Activated CD8-positive, alpha-beta memory T cell treated with anti-CD3 and anti-CD28 coated beads for 24 hours (primary cell): ENCODE measurements at places on chromosomes 2 and 18.

DNA sequence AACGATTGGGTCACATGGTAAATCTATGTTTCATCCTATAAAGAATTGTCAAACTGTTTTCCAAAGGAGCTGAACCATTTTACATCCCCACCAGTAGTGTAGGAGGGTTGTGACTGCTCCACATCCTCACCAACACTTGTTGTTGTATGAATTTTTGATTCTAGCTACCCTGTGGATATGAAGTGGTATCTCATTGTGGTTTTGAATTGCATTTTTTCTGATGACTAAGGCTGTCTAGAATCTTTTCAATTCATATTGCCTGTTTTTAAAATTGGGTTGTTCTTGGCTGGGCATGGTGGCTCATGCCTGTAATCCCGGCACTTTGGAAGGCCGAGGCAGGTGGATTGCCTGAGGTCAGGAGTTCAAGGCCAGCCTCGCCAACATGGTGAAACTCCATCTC, 44.5 kb downstream of the TXNL1 start:
- no peak for DNase-seq

GRCh38 chr2:217851191-217852020, 151.4 kb downstream of the TNS1 start:
- no peak for DNase-seq

DNA sequence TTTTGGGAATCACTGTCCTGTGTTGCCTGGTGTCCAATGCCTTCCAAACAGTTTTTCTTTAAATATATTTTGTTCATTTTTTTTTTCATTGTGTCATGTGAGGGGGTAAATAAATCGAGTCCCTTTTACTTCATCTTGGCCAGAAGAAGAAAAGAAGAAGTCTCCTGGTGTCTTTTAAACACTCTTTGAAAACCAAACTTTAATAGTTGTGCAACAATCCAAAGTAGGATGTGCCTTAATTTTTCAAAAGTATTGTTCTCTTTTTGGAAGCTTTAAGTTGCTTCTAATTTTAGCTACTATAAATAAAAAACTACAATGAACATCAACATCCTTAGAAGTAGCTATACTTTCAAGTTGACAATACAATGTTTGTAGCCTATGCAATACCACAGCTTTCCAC, 154.9 kb downstream of the ATAD2B start:
- DNase-seq = no peak

DNA sequence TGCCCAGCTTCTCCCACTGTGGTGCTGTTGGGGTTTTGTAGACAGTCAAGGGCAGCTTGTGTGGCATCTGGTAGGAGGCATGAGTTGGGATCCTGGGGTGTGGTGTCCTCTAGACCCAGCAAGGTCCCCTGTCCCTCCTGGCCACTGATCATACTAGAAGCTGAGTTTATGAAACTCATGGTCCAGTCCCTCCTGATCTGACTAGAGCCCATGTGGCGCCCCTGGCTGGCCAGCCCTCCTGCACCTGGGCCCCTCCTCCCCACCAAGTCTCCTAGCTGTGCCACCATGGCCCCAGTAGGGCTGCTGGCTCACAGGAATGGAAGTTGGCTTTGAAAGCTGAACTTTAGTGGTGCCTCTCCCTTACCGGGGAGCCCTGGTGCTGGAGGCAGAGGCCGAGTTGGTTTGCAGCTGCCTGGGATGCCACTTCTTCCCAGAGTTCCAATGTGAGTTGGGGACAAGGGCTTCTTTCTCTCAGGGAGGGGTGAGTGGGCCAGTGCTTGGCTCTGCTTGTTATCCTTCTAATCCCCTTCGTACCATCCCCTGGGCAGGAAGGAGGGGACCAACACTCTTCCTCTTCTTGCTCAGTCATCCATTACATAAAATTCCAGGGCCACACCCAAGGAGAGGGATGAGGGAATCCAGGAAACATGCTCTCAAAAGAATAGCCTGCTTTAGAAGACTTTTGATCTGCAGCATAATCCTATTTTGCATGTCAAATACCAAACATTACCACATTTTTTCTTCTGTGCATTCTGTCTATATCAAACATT, 37.5 kb upstream of the HAAO start:
- peak; percentile 24 for DNase-seq

DNA sequence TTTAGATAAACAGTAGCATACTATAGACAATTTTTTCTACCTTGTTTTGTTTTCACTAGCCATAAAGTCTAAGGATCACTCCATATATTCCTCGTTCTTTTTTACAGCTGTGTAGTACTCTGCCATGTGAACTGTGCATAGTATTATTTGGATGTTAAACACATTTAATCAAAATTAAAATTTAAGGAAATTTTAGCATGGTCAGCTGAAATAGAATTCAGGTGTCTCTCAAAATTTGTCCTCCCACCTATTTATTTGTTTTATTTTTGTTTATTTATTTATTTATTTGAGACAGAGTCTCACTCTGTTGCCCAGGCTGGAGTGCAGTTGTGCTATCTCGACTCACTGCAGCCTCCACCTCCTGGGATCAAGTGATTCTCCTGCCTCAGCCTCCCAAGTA, 46.4 kb upstream of the AAK1 start:
- no peak for DNase-seq

DNA sequence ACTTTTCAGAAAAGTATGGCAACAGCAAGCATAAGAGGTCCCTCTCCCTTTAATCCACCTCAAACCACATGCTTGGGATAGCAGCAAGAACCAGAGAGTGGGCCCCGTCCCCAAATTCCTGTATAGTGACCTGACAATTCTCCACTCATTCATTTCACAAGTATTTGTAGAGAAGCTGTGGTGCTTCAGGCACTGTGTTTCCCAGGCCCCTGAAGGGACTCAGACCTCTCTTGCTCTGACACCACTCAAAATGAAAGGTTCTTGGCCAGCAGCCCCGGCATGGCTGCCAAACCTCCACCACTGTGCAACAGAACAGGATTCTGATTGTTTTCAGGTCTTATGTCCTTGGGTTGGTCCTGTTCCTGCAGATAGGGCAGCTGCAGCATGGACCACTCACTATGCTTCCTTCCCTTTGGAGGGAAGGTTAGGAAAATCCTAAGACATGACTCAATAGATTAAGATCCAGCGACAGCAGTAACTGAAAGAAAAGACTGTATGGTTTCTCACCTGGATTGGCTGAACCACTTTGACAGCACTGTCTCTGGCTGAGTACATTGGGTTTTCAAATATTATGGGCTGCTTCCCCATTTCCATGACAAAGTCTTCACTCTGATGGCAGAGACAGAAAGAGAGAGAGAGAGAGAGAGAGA, 67.6 kb downstream of the DHRS9 start:
- DNase-seq = no peak

DNA sequence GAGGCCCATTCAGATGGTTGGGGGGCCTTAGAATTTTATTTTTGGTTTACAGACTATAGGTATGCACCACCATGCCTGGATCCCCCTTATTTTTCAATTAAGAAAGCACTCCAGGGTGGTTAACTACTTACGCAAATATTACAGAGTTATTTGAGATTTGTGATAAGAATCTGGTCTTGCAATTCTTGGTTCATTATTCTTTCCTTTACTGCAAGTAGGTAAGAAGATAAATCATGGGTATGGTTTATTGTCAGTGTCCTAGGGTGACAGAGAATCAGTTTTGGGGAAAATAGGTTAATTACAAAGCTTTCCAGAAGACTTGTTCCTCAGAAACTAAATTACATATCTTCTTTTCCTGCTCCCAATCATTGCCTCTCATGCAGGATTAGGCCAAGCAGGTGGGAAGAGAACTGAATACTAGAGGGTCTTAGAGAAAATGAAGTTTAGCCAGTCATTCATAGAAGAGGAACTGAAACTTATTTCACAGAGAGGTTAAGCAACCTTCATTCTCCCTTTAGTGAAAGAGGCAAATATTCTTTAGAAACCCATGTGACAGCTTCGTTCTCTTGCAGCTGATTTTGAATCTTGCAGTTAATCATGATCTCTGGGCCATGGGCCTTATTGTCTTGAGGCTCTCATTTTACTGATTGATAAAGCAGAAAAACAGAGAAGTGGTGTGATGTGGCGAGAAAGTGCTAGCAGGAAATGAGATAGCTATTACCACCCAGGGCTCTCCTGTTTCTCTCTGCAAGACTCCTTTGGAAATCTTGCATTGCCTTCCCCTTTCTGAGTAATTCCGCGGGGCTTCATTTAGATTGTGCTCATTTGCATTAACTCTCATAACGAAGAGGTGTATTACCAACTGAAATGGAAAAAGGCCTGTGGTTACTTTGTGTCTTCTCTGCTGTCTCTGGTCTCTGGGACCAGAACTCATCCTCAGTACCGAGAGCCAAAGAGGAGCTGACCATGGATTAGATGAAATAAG, 44.8 kb upstream of the ARHGAP25 start:
- no peak for DNase-seq

GRCh38 chr2:212505586-212505985, 33.0 kb downstream of the ERBB4 start:
- no peak for DNase-seq

DNA sequence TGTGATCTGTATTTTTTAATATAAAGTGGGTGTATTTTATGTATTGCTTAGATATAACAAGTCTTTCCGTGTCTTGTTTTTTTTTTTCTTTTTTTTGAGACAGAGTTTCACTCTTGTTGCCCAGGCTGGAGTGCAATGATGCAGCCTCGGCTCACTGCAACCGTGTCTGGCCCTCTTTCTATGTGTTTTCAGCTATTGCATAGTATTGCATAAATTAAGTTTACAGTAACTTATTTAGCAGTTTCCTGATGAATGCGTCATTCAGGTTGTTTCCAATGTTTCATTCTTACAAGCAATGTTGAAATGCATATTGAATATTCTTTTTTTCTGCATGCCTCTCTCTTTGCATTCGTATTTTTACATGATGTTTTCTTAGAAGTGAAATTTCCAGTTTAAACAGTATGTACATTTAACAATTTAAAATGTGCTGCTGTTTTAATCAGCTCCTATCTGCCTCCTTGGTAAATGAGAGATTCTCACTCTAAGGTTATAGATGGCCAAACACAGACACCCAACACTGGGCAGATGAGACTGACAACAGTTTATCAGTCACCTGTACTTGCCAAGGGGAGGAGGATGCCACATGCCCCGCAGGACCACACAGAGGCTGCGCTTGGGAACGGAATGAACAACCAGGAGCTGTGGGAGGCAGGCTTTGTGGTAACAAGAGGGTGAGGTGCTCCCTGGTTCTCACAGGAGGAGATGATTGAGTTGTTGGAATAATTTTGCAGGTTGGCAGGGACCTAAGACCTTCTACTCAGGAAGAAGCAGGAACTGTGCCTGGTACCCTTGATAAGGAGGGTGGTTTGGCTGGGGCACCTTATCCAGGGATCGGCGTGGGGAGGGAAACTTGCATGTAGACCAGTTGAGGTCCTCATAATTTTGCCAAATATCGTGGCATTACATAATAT, 7.5 kb downstream of the SLC9A4 start:
- no peak for DNase-seq

DNA sequence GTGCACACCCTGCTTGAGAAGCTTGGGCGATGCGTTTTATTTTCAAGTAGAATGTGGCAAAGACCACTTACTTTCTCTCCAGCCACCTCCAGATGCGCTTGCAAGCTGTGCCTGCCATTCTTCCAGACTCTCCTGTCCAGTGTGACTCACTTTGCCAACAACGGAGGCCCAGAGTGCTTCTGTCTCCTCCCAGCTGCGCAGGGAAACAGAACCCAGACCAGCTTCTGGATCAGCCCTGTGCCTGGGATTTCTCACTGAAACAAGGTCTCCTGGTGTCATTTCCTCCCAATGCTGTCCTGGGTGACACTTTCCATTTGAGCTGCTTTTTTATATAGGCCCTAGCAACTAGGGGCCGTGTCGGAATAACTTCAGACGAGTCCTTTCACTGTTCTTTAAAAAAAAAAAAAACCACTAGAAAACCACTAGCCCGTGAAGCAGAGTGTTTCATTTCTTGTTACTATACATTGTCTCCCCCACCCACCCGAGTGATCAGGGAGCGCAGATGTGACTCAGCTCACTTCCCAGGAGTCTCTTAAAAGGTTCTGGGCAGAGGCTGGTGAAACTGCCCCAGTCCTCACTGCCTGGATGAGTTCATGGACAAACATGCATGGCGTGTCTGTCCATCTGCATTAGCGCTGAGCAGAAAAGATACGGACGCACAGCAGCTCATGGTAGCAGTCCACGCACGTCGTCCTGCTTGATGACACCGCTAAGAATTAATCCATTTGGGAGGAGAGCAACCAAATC, 25.3 kb upstream of the RPL31 start:
- no peak for DNase-seq

DNA sequence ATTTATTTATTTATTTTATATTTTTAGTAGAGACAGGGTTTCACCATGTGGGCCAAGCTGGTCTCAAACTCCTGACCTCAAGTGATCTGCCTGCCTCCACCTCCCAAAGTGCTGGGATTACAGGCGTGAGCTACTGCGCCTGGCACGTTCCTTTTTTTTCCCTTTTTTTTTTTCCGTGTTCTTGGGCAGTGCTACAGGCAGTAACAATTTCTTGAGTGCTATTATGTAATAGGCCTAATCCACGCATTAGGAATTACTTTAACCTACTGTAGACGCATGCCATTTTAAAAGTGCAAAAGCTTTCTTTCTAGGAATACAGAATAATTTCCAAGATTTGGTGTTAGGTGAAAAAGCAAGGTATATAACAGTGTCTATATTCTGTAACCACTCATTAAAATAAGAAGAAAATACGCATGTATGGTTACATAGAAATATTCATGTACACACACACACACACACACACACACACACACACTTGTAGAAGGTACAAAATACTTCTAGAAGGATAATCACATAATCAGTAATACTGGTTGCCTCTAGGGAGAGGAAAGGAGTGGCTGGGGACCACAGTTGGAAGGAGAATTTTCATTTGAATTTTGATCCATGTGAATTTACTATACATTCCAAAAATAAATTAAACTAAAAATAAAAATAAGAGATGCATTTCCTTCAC, 92.3 kb downstream of the METTL8 start:
- no peak for DNase-seq

- no peak for DNase-seq
Measured at GRCh38 chr2:147385600-147385999, 459.2 kb upstream of the ACVR2A start.

- DNase-seq = no peak
Measured at GRCh38 chr2:227701556-227701955, 16.3 kb downstream of the SLC19A3 start.

DNA sequence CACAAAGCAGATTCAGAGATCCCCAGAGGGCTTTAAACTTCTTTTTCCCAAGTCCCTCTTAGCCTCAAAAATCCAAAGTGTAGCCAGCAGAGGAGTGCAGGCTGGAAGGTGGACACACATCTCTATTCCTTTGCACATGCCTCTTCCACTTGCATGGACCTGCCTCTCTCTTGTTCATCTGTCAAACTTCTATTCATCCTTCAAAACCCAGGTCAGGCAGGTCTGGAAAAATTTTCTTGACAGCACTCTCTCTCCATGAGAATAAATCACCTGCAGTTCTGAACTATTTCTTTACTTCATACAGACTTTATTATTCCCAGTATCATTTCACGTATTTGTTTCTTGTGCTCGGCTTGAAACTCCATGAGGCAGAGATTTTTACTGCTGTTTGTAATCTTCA, 127.5 kb downstream of the SS18 start:
- no peak for DNase-seq

GRCh38 chr2:195360242-195360641, 296.8 kb upstream of the SLC39A10 start:
- DNase-seq = no peak

- DNase-seq = no peak
Measured at GRCh38 chr2:239953418-239954061, 71.6 kb downstream of the NDUFA10 start.
